ENCODE measurements at places on chromosomes 7 and 10.

- no peak for DNase-seq
These were observed 39.5 kb downstream of the ZNF117 start for GRCh38 chr7:64951250-64951848.

DNA sequence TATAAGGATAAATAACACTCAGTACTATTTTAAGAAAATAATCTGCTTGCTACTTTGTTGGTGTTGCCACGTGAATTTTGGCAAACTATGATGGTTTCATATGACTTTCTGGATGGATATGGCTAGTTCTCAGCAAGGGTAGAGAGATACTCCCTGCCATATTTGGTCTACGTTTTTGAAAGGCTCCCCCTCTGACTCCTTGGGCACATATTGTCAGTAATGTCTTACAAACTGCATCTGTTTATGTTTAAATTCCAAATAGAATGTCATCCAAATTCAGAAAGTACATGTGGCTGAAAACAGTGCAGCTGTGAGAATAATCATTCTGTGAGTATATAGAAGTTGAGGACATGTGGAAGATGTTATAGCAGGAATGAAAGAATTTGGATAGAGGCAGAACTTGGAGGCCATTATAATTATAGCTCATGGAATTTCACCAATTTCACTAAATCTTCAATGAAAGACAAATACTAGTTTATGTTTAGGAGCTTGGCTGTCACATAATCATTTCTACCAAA is 107.8 kb downstream of the SRI start:
- no peak for DNase-seq

DNA sequence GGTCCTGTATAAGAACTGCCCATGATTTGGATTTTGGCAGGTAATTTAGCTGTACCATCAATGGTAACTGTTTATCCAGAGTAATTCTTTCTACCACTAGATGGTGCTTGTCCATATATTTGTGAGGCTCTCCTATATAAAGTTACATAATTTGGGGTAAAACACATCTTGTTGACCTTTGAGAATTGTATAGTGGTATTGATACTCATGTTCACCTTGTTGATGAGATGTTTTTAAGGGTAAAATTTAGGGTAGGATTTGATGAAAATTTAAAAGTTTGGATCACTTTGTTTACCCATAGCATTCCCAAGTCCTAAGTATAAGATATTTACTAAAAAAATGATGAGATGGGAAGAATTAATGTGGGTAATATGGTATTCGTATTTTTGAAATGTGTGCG is 31.6 kb downstream of the ST7 start:
- no peak for DNase-seq

DNA sequence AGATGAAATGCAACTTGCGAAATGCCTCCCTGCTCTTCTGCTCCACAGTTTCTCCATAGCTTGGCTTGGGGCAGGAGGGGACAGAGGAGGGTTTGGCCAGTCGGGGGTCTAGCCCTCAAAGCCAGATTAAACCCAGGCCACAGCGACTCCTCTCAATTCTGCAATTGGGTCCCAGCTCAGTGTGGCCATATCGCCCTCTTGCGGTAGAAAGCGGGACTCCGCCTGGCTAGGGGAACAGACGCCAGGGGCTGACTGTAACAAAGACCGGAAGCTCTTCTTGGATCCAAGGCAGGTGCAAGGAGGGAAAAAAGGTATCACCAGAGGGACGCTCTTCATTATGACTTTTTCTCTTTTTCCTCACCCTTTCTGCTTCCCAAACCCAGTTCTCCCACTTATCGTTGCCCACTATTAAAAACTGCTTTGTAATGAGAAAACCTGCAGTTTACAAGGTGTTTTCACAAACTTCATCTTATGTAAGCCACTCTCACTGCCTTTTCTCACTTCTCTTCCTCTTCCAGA is 36.6 kb upstream of the TNPO3 start:
- peak; percentile 58 for DNase-seq

- no peak for DNase-seq
These were observed 202.9 kb upstream of the TCERG1L start for GRCh38 chr10:131514454-131514853.

- no peak for DNase-seq
These were observed 24.1 kb upstream of the MYH16 start for GRCh38 chr7:99248391-99249095.

- DNase-seq, result no peak
These were observed 167.2 kb upstream of the HGF start for GRCh38 chr7:81937091-81937490.

- no peak for DNase-seq
These were observed 87.0 kb downstream of the LARP4B start for GRCh38 chr10:844552-844951.

- no peak for DNase-seq
These were observed 124.4 kb downstream of the HGF start for GRCh38 chr7:81645435-81645834.

DNA sequence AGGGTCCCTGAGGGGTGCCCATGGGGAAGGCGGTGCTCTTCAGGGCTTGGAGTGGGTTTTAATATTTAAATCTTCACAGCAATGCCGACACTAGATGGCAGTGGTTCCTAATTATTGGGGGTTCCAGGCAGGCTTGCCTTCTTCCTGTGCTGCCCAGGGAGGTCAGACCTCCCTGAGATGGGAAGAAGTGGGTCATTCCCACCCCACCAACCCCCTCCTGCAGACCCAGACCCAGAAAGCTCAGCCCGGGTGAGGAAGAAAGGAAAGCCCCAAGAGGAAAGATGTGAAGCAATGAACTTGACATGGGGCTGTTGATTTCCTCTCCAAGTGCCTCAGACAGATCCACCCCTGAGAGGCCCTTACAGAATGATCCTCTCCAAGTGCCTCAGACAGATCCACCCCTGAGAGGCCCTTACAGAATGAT is 85.1 kb upstream of the LANCL2 start:
- DNase-seq, result peak; percentile 29

GRCh38 chr7:54944179-54944578 is 74.6 kb upstream of the EGFR start:
- DNase-seq, result no peak

Measured in GDM1 (cell line).